Parietal lobe (tissue), 2 donors: ENCODE measurements at places on chromosomes 5 and 9. TPM values are rescaled to one million over a fixed set of nuclear protein-coding genes. Genes with fewer than 3 reads are reported as not detected.

ABO gene
- not detected for total RNA-seq

DBH gene
- not detected for total RNA-seq

LCN10 gene
- total RNA-seq: not detected

LPAR1 gene
- 20.7 TPM for total RNA-seq

CTXN3 gene
- 0.63 TPM for total RNA-seq

EMB gene
- 3.1 TPM for total RNA-seq

SPINK13 gene
- total RNA-seq: not detected

FOXD4 gene
- total RNA-seq: 0.31 TPM

BRINP1 gene
- 69.2 TPM for total RNA-seq

GRIN3A gene
- 6.9 TPM for total RNA-seq

PSMD5 gene
- 31.6 TPM for total RNA-seq

HMGXB3 gene
- 45.4 TPM for total RNA-seq

ALG2 gene
- total RNA-seq: 25.4 TPM

CCDC183 gene
- total RNA-seq: 6.3 TPM

IGFBPL1 gene
- 90.5 TPM for total RNA-seq

ARL10 gene
- total RNA-seq: 108 TPM

OMD gene
- not detected for total RNA-seq

FIBCD1 gene
- 1.3 TPM for total RNA-seq

SPATA31A7 gene
- not detected for total RNA-seq

LMX1B gene
- not detected for total RNA-seq

CDC20B gene
- 0.31 TPM for total RNA-seq

GABBR2 gene
- total RNA-seq: 68.9 TPM

NFIB gene
- 240 TPM for total RNA-seq

NRG2 gene
- 8.1 TPM for total RNA-seq

TPPP gene
- total RNA-seq: 22.2 TPM

ANKRD20A1 gene
- total RNA-seq: 5.9 TPM

OR1J2 gene
- total RNA-seq: not detected

DMRT2 gene
- not detected for total RNA-seq

PTPN3 gene
- 6.3 TPM for total RNA-seq

LYRM7 gene
- total RNA-seq: 21.6 TPM

COL15A1 gene
- total RNA-seq: 11.3 TPM

SPRY4 gene
- total RNA-seq: 9.7 TPM
